ENCODE measurements at places on chromosomes 5 and 9. TPM values are rescaled to one million over a fixed set of nuclear protein-coding genes. Genes with fewer than 3 reads are reported as not detected.

- peak; percentile 19 for ATAC-seq
Observed at GRCh38 chr9:34047864-34048726, 592 bp downstream of the UBAP2 start.

GRCh38 chr5:157222506-157223230 is 42.0 kb downstream of the ITK start:
- peak; percentile 92 for ATAC-seq

DNA sequence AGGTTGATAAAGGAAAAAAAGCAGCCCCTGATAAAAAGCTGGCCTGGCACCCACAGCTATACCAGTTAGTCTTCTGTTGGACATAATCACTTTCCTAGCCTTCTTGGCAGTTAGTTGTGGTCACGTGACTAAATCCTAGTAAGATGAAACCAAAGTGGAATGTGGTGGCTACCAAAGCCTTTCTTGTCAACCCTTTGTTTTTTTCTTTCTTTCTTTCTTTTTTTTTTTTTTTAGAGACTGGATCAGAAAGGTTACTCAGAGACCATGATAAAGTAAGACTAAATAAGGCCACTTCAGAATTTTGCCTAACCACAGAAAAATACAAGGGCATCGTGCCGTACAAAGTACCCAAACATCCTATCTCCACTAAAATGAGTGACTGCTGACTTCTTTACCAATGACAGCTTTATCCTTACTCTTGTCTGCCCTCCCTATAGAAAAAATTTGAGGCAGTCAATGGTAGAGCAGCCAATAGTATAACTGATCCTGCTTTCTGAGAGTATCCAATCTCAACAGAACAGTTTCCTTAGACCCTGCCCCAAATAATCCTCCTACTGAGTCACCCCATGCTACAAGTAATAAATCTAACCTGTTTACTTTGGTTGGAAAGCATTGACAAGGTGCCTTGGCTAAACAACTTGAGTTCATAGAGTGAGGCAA is 14.2 kb upstream of the KIF27 start:
- ATAC-seq, result no peak

- peak; percentile 90 for ATAC-seq
Observed at GRCh38 chr5:62152394-62153087, 153.5 kb upstream of the KIF2A start.

DNA sequence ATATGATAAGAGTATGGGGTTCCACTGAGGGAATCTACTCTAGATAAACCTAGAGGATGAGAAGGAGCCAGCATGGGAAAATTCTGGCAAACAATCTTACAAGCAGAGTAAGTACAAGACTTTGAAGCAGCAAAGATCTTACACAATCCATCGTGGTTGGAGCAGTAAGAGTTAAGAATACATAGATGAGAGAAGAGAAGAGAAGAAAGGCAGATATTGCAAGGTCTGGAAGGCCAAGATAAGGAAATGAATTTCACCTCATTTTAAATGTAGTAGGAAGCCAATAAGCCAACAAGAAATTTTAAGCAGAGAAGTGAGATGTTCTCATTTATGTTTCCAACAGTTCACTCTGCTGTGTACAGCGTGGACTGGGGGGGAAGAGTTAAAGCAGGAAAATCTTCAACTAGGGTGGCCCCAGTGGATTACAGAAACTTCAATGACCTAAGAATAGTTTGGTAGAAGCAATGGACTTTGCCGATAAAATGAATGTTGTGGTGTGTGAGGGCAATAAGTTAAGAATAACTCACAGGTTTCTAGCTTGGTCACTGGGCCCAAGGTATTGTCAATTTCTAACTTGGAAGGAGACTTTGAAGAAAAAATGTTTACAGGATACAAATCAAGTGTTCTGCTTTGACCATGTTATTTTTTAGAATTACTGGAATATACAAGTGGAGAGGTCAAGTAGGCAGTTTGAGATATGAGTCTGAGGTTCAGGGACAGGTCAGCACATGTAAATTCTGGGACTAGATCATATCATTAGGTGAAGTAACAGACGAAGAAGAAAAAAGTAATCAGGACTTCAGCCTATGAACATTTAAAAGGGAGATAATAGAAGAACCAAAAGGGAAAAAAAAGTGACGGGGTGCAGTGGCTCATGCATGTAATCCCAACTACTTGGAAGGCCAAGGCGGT is 12.1 kb upstream of the ISOC1 start:
- no peak for ATAC-seq

DNA sequence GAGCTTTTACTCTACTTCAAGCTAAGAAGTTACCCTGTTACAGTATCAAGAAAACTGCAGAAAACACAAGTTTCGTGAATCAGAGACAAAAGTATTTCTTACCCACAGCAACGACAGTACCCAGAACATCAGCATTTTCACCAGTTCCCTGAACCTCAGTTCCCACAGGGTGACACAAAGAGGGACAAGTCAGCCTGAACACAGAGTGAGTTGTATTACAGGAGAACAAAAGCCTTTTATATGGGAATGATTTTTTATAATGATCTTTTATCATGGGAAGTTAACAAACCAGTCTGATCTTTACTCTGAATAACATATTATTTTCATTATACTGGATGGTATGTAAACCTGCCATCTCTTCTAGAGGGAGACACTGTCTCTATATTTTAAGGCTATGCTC is 139.0 kb upstream of the ITGA1 start:
- ATAC-seq, result no peak

DNA sequence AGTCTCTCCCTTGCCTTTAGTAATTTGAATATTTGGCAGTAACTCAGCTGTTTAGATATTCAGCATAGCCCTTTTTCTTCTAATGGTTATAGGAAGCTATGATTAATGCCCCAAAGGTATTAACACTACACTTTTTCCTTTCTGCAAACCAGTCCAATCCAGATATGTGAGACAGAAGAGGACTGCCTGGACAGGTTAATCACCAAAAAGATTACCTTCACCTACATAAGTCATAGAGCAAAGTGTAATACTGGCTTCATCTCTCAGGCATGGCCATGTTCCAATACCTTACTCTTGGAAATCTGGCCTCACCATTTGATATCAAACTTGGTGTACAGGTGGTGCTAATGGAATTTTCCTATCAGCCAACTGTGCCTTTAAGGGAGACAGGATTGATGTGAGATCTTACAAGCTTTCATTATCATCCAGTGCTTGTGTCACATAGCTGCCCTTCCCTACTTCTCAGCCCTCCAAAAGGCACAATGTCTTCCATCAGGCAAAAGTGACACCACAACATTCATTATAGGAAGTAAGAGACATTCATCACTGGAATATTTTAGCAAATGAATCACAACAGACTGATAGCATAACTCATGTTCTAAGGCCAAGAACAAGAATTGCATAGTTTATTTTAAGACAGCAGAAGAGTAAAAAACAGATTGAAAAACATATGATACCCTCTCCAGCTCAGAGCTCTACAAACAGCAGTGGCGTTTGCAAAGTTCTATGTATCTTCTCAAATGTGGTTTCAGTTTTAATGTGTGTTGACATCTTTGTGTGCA is 91.2 kb upstream of the PAM start:
- no peak for ATAC-seq

- ATAC-seq, result peak; percentile 8
Observed at GRCh38 chr5:169905017-169905416, 75.3 kb downstream of the INSYN2B start.

- no peak for ATAC-seq
Observed at GRCh38 chr5:131394128-131394527, 130.3 kb downstream of the CDC42SE2 start.

The SHROOM1 gene
- total RNA-seq, result 0.92 TPM

The WWC1 gene
- total RNA-seq, result 14.7 TPM

The PCDHA12 gene
- 20.0 TPM for total RNA-seq

The MAT2B gene
- total RNA-seq, result 37.6 TPM

The BAAT gene
- total RNA-seq, result 0.15 TPM

The MAML1 gene
- total RNA-seq, result 12.1 TPM

The NR6A1 gene
- 0.46 TPM for total RNA-seq

The FOXD4L3 gene
- total RNA-seq, result 0.05 TPM

The STPG3 gene
- 4.9 TPM for total RNA-seq

Data from motor neuron (in vitro differentiated cells).